HS-27A (cell line): ENCODE measurements at places on chromosomes 5 and 9.

- DNase-seq: no peak
These were observed 89.9 kb upstream of the HAPLN1 start for GRCh38 chr5:83810511-83810910.

GRCh38 chr5:157431544-157432200 lies 28.3 kb upstream of the NIPAL4 start:
- no peak for DNase-seq

DNA sequence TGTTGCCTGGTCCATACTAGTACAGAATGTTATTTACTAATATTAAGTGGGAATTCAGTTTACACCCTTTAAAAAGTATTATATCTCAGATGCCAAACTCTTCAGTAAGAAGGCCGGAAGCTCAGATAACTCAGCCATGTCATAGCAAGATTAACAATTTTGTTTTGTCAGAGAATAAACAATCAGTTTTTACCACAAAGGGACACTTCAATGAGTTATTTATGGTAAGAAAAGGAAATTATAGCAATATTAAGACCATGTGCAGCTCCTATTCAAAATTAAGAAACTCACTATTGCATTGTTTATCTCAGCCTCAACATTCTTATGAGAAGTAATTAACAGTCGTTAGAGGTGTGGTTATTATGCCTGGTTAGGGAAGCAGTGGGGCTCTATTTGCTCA lies 13.1 kb upstream of the ARL15 start:
- no peak for DNase-seq

- no peak for DNase-seq
These were observed 279.6 kb upstream of the GRAMD2B start for GRCh38 chr5:126143622-126144021.

- no peak for DNase-seq
These were observed 234.7 kb downstream of the HTR1A start for GRCh38 chr5:63727583-63727982.

- no peak for DNase-seq
These were observed 19.9 kb upstream of the ZFAND5 start for GRCh38 chr9:72384710-72385485.
